Endothelial cell of umbilical vein (primary cell): ENCODE measurements at places on chromosomes 7 and 10.

DNA sequence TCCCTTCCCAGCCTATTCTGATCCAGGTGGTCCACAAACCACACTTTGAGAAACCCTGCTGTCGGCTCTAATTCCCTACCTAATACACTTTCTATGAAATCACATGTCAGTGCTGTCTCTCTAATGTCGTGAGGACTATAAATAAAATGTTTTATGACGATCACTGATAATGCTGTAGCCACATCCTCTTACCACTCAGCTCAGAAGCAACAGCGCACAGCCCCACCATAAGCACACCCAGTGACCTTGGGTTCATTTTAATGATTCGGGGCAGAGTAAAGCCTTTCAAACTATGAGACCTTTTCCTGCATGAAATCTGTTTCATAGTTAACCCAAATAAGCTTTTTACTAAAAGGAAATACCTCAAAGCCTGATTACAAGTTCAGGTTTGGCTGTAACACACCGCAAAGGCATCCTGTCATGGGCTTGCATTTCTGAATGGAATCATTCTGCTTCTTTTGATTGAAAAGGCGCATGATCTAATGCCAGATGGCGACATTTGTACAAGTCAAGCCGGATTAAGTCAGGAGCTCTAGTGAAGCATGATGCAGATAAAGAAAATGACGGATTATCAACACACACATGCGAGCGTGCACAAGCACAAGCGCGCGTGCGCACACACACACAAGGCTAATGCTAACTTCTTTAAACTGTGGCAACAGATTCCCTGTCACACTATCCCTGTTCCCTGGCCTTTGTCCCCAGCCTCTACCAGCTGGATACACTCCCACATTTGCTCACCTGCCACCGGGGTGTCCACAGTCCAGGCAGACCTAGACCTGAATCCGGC lies 180.5 kb upstream of the PDE1C start:
- DNase-seq = no peak

- DNase-seq = no peak
Observed at GRCh38 chr10:59098831-59099452, 77.5 kb upstream of the PHYHIPL start.

DNA sequence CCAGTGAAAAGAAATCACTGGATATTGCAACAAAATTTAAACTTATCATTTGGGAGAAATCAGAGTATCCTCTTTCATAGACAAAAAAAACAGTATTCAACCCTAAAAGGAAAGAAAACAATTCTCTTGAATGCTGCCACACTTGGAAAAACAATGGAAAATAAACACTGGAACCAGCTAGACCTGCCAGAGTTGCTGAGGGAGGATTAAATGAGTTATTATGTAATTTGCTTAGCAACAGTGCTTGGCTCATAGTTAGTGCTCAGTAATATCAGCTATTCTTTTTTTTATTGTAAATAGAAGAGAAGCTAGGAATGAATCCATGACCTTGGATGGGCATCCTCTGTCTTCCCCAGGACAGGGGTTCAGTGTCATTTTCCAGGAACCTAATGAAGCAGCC lies 11.0 kb upstream of the ZNF273 start:
- DNase-seq = no peak

DNA sequence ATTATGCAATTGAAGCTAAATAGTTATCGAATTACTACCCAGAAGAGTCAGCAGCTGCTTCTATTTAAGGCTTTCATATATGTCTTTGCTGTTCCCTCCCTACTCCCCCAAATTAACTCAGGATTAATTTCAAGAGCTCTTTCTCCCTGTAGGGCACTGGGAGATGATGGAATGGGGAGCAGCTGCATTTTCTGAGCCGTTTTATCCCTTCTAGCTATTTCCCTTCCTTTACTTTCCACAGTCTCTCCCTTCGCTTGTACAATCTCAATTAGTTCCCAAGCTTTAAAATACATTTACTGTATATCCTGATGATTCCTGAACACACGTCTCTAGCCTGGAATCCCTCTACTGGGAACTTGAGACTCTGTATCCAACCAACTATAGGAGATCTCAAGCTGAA lies 19.8 kb upstream of the TSPAN12 start:
- DNase-seq = no peak

DNA sequence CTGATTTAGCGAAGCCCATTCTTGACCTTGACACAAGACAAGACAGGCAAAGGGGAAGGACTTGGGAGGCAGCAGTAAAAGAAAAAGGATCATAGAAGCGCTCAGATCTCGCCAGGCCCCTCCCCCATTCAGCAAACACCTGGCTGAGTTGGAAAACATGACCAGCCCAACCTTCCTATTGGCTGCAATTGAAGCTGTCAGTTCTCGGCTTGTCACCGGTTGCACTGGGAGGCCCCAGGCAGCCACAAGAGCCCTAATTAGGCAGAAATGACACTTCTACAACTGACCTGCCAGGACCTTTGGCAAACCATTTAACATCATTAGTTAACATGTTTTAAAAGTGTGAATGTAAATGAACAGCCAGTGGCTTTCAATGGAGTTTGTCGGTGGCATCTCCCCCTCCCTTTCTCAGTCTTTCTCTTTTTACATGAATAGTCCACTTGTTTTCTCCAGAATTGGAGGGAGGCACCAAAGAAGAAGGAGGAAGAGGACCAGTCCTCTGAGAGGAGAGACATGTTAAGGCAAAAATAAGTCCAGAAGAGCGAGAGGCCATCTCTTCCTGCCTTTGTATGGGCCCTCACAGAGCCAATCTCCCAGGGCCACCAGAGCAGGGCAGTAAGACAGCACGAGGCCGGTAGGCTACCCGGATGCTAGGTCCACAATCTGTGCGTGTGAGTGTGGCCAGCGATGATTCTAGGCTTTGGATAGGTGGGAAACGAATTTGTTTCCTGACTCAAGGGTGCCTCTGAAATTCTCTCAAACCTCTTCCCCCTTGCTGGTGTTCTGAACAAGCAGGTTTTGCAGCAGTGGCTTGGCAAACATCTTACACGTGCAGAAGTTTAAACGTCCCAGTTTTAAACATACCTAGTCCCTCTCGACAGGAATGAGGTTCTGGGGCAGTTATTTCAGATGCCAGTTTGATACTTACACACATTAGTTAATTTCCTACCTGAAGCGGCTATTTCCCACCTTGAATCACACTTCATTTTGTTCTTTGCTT lies 15.0 kb upstream of the ENO4 start:
- no peak for DNase-seq

GRCh38 chr7:40470091-40470592 lies 335.3 kb downstream of the SUGCT start:
- DNase-seq = no peak

- DNase-seq = no peak
Observed at GRCh38 chr10:53724581-53724980, 952.0 kb upstream of the MBL2 start.
